ENCODE measurements at places on chromosomes 2 and 18. TPM values are rescaled to one million over a fixed set of nuclear protein-coding genes. Genes with fewer than 3 reads are reported as not detected.

INHA gene
- 0.37 TPM for total RNA-seq

COL3A1 gene
- total RNA-seq, result 826 TPM

NT5DC4 gene
- total RNA-seq, result not detected

CYBRD1 gene
- total RNA-seq, result 212 TPM

DOK6 gene
- 7.2 TPM for total RNA-seq

MOGAT1 gene
- not detected for total RNA-seq

MAP4K4 gene
- total RNA-seq, result 53.5 TPM

KIF1A gene
- total RNA-seq, result 0.37 TPM

TOGARAM2 gene
- total RNA-seq, result 0.52 TPM

OSR1 gene
- 74.0 TPM for total RNA-seq

SLC9A4 gene
- total RNA-seq, result 0.14 TPM

WDR75 gene
- 27.3 TPM for total RNA-seq

CSRNP3 gene
- total RNA-seq, result 3.1 TPM

EHBP1 gene
- 64.6 TPM for total RNA-seq

FABP1 gene
- not detected for total RNA-seq

CLIP4 gene
- 31.9 TPM for total RNA-seq

CCBE1 gene
- total RNA-seq, result 2.1 TPM

HOXD13 gene
- not detected for total RNA-seq

SGPP2 gene
- not detected for total RNA-seq

NAGK gene
- total RNA-seq, result 89.5 TPM

IL1RL2 gene
- 0.24 TPM for total RNA-seq

LGALSL gene
- 20.5 TPM for total RNA-seq

DSG1 gene
- not detected for total RNA-seq
